ENCODE measurements at places on chromosomes 13 and 19. TPM values are rescaled to one million over a fixed set of nuclear protein-coding genes. Genes with fewer than 3 reads are reported as not detected.
A peak's percentile ranks its signal among the peaks of the same experiment; 100 is the strongest.

ANGPTL8 gene
- total RNA-seq = not detected

SAMD1 gene
- total RNA-seq = 81.9 TPM

S1PR5 gene
- 0.14 TPM for total RNA-seq

SAFB2 gene
- total RNA-seq = 125 TPM

GRCh38 chr19:57273014-57273413, 7.3 kb upstream of the ZNF460 start:
- no peak for DNase-seq

DNA sequence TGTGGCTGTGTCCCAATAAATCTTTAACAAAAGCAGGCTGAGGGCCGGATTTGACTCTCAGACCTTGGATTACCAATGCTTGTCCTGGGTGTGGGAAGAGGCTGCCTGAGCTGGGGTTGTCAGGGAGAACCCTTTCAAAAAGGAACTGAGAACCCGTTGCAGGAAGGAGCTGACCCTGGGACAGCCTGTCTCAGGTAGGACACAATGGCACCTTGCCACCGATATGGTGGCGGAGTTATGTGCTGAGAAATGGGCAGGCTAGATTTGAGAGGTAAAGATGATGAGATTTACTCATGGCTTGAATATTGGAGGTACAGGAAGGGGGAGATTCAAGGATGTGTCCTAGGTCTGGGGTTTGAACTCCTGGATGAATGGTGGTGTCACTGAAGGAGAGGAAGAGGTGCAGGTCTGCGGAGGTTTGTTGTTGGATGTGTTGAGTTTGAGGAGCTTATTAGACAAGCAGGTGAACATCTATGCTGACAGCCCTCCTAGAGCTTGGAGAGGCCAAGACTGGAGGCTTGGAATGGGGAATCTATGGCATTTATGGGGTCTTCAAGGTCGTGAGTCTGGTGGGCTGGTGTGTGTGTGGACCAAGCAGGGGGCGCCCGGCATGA, 7.2 kb downstream of the PLEKHF1 start:
- no peak for DNase-seq

DNA sequence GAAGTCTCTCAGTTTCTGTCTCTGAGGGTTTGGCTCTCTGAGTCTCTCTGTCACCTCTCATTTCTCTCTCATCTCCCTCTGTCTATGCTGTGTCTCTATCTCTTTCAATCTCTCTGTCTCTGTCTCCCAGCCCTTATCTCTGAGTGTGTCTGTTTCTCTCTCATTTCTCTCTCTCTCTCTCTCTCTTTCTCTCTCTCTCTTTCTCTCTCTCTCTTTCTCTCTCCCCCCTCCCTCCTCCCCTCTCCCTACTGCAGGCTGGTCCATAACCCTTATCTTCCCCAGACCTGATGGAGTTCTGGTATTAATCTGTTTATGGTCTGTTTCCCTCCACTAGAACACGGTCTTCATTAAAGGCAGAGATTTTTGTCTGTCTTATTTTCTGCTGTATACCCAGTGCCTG, 1.3 kb upstream of the PVR start:
- no peak for DNase-seq

GRCh38 chr19:4732680-4733114, 9.1 kb upstream of the DPP9 start:
- DNase-seq = peak; percentile 74

DNA sequence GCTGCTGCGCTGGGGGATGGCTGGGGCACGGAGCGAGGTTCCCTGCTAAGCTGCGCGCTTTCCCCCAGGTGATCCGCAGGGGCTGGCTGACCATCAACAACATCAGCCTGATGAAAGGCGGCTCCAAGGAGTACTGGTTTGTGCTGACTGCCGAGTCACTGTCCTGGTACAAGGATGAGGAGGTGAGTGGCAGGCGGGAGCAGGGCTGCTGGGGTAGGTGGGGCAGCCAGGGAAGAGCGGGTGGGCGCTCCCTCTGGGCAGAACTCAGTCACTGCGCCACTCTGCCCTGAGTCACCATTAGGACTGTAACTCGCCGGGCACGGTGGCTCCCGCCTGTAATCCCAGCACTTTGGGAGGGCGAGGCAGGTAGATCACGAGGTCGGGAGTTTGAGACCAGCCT, 23.8 kb downstream of the TMED1 start:
- DNase-seq = no peak

- peak; percentile 53 for DNase-seq
Measured at GRCh38 chr19:12695096-12695495, 1.3 kb downstream of the FBXW9 start.

DNA sequence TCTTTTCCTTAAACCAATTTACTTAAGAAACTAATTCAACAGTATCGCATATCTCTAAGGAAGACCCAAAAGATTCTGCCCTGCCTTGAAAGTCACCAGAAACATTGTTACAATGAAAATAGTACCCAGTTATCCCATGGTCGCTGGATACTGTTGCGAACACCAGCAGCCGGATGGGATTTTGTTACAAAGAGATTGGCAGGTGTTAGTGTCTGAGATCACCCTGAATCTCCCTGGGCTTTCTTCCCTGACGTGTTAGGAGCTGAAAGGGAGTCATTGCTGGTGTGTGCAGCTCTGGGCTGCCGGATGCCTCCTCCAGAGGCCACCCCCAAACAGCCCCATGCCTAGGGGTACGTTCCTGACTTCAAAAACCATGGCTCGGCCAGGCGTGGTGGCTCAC, 38.2 kb downstream of the PTPRS start:
- DNase-seq = no peak

DNA sequence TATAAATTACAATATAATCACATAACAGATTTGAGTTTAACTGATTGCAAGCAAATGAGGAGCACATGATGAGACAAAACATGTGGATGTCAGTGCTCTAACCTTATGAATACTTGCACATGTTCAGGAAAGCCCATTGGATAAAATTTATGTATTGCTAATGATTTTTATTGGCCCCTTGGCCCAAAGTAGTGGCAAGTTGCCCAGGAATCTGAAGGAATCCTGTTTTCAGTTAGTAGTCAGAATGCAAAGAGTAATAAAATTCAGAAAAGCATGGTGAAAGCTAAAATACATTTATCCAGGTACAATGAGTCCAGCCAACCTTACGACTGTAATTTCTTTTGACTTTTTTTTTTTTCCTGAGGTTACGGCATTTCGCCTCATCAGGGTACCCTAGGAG, 1539.4 kb downstream of the EFNB2 start:
- no peak for DNase-seq

- no peak for DNase-seq
Measured at GRCh38 chr13:90798381-90798780, 549.1 kb upstream of the MIR17HG start.

DNA sequence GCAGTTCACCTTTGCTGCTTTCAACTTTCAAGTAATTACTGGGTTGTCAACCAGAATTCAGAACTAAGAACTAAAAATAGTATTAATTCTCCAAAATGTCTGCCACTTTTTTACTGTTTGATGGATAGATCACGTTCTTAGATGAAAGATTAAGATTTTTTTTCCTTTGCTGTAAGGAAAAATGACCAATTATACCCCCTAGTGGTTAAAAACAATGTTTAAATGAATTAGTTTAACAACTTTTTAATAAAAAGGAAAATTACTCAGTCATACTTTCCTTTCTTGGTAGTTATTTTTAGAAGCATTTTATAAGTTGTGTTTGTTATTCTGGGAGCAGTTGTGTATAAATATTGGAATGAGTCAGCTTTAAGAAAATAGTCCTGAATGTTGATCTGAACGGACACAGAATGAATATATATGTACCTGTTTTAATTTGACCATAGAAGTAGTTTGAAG, 4.6 kb downstream of the TM9SF2 start:
- no peak for DNase-seq

DNA sequence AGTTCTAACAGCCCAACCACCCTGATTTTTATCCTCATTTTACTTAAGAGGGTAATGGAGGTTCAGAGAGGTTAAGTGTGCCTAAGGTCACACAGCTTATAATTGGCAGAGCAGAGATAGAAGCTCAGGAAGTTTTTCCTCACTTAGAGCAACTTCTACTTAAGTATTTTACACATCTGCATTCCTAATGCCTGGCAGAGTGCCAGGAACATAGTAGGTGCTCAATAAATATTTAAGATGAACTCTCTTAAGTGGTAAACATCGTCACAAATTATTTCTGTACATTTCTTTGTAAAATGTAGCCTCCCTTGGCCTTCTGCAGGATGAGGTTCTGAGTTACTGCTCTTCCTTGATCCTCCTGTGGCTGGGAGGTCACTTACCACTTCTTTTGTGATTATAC, 14.7 kb downstream of the FARP1 start:
- DNase-seq = no peak

DNA sequence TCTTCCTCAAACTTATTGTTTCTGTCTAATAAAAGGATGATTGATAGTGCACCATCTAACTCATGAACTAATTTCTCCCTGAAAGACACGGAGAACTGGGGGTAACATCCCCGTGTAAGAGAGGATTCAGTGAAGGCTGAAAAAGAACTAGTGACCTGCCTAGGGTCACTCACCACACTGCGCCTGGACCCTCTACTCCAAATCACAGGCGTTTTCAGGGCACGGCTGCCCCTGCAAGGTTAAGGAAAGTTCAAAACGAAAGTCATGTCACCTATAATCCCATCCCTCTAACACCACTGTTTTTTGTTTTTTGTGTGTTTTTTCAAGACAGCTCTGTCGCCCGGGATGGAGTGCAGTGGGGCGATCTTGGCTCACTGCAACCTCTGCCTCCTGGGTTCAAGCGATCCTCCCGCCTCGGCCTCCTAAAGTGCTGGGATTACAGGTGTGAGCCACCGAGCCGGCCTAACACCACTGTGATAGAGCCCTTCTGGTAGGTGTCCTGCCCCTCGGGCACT, 8.7 kb downstream of the URAD start:
- DNase-seq = no peak

- no peak for DNase-seq
Measured at GRCh38 chr13:99190147-99190985, 10.3 kb upstream of the UBAC2 start.

DNA sequence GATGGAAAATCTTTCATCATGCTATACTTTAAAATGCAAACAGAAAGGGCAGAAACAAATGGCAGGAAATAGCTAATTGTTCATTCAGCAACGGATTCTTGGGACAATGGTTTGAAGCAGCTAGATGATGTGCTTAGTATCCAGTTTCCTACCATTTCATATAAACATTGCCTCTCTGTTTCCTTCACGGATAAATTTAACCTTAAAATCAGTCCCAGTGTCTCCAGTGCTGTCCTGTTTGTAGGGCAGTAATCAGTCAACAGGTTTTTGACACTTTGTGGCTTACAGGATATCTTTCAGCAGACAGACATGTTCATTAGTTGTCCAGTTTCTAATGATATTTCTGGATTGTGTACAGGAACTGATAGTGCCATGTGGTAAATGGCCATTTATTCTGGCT, 24.7 kb upstream of the RB1 start:
- DNase-seq = no peak

DNA sequence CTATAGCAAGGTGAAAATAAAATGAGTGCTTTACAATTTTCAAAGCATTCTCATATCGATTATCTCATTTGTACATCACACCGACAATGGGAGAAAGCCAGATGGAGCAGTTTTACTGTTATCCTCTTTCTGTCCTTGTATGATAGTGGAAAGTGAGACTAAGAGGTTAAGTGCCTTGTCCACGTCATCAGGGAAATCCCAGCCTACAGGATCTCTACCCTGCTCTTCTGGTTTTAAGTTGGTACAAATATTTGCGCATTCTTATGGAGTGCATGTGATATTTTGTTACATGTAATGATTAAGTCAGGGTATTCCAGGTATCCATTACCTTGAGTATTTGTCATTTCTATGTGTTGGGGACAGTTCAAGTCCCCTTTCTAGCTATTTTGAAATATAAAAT, 12.4 kb upstream of the ENOX1 start:
- no peak for DNase-seq

DNA sequence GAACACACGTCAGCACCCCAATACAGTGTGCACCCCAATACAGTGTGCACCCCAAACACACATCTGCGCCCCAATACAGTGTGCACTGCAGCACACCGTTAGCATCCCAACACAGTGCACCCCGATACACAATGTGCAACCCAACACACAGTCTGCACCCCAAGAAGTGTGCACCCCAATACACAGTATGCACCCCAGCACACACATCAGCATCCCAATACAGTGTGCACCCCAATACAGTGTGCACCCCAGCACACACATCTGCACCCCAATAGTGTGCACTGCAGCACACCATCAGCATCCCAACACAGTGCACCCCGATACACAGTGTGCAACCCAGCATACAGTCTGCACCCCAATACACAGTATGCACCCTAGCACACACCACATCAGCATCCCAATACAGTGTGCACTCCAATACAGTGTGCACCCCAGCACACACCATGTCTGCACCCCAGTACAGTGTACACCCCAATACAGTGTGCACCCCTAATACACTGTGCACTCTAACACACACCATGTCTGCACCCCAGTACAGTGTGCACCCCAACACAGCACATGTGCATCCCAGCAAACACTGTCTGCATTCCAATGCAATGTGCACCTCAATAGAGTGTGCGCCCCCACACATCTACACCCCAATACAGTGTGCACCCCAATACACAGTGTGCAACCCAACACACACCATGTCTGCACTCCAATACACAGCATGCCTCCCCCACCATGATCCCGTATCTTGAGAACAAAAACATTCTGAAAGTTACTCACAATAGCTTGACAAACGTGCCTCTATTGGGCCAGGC, 855 bp upstream of the CARS2 start:
- no peak for DNase-seq

GRCh38 chr19:47483800-47484690, at the start of gene KPTN:
KPTN (minus strand) TSS chr19:47484219; CDS start chr19:47484160, 59 bp downstream.
- DNase-seq = peak; percentile 95

DNA sequence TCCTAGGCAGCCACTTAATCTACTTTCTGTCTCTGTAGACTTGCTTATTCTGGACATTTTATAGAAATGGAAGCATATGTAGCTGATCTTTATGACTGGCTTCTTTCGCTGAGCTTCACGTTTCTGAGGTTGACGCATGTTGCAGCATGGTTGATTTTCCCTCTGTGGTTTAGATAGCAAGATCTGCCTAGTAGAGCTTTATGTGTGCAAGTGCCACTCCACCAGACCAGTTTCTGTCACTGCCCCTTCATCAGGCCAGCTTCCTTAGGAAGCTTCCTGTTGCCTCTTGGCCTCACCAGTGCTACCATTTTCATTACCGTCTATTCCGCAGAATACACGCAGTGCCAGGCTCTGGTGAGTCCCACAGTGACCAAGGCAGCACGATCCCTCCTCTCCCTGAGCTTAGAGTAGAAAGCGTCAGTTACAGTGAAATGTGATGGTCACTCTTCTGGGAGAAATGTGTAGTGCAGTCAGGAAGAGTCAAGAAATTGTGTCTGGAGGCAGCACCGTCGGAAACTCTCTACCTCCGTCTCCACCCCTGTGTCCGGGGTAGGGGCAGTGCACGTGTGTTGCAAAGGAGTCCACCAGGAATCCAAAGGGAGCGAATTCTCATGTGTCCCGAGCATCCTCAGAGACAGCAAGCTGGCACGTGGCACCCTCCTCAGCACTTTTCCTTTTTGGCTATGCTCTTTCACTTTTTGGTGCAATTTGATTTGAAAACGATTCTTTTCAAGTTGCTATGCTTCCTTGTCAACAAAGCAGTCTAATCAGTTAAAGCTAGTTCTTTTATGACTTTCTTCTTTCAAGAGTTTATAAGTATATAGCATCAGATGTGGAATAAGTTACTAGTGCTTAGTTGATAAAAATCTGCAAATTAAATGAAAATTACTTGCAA, 45.4 kb upstream of the GPR183 start:
- peak; percentile 62 for DNase-seq

- DNase-seq = no peak
Measured at GRCh38 chr13:22883956-22884355, 296.8 kb upstream of the SGCG start.

All from activated CD8-positive, alpha-beta memory T cell treated with anti-CD3 and anti-CD28 coated beads, Interleukin-2, amount 10 ng/mL, durations not matched to agents 7 days and 5 days (primary cell).